ENCODE measurements at places on chromosomes 5 and 9.

DNA sequence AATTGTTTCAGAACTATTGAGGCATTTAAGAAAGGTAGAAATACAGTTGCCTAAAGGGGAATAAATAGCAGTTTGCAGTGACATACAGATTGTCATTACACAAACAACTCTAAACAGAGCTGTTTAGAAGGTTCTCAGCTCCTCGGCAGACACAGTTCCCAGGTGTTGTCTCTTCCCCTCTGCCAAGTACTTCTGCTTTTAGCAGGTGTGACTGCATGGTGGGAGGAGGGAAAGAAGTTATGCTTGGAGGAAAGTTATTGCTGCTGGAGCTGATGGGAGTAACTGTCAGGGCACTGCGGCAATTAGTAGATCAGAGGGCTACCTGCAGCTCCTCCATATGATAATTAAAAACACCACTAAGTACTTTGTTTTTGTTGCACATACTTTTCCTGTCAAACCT, 14.5 kb downstream of the EDIL3 start:
- no peak for DNase-seq

- no peak for DNase-seq
These were observed 17.1 kb downstream of the CTNNA1 start for GRCh38 chr5:138770291-138770690.

- DNase-seq: no peak
These were observed 3.3 kb downstream of the MEF2C start for GRCh38 chr5:88879724-88880123.

- no peak for DNase-seq
These were observed 278.9 kb upstream of the ACTBL2 start for GRCh38 chr5:57761513-57761912.

Measured in C1 segment of cervical spinal cord (tissue), 14 donors.